ENCODE measurements at places on chromosomes 5 and 9.

GRCh38 chr5:172377856-172378255 lies 76.5 kb downstream of the SH3PXD2B start:
- DNase-seq, result no peak

GRCh38 chr5:180135967-180136629 lies 64.5 kb upstream of the RNF130 start:
- DNase-seq, result no peak

DNA sequence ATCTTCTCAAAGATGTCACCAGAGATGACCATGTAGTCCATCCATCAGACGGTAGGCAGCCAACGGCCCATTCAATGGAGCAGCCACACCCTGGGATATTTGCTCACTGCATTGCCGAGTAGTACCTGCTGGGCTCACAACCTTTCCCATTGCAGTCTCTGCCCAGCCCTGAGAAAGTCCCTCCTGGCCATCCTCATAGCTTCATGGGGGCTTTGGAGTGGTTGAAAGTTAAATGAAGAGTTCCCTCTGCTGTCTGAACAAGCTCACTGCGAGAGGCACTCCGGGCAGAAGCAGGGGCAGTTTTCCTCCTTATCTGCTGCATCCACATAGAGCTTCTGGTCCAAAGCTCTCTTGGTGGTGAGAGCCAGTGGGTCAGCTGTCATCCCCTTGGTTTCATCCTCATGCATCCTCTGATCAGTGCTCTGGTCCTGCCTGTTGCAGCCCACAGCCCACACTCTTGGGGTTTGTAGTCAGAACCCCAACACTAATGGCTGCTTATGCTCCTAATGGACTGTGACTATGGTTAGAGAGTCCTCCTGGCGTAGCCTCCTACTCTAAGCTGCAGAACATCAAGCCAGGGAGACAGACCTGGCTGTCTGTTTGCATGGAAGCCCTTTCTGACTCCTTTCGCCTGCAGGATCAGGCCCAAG lies 23.3 kb downstream of the TNFSF8 start:
- peak; percentile 44 for DNase-seq

- no peak for DNase-seq
Observed at GRCh38 chr5:84783003-84783402, 398.3 kb upstream of the EDIL3 start.

DNA sequence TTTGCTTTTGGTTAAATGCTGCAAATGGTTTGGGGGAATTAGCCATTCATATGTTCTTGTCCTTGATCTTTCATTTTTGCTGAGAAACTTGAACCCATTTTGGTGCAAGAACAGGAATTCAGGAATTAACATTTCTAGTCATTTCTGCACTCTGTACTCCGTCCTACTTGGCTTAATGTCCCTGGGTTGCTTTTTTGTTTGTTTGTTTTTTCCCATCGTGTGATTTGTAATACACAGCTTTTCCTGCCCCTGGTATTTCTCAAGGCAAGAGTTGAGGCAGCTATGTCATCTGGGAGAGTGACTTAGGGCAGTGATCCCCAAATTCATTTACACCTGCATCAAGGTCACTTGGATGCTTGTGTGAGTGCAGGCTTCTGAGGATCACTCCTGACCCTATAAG lies 71.3 kb downstream of the IQGAP2 start:
- DNase-seq, result no peak

- no peak for DNase-seq
Observed at GRCh38 chr9:133142684-133143622, 20.8 kb downstream of the GBGT1 start.

DNA sequence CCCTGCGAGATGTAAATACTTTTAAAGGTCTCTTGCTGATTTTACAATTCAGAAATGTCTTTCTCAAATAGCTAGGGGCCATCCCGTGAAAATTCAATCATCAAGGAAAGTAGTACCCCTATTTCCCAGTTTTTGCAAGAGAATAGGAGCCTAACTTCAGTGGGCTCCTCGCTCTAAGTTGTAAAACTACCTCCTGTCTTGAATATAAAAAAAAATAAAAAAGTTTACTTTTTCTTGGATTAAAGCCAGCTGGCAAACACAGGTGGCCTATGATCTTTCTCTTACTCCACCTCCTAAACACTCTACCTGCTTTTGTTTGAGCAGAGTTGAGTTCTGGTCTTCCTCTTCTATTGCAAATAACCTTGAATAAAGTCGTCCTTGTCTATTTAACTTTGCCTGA lies 79.4 kb downstream of the SLCO4C1 start:
- DNase-seq, result no peak

- DNase-seq, result no peak
Observed at GRCh38 chr5:1540831-1541701, 17.3 kb upstream of the LPCAT1 start.

DNA sequence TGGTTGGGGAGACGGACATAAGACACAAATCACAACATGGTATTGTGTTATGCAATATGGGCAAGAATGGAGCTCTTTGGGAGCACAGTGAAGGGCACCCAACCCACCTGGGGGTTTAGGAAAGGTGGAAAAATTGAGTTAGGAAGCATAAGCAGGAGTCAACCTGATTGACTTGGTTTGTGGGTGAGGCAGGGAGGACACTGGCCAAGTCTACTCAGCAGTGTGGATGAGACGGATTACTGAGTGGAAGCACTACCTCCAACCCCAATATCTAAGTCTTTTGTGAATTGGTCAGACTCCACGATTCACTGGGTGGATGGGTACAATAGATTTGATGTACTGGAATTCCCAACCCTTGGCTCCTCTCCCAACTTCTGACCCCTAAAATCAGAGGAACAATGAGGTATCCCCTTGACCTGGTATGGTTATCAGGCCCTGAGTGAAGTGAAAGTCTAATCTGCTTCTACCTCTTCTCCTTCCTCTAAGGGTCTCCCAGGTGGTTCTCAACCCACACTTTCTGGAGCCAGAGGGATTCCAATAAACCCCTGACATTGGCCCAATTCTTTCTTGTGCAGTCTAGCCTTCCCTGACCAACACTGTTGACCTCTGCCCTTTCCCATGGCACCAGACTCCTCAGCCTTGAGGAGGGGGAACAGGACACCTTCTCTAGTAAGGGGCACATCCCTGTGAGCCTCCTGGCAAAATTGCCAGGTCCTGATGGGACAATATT lies 5.2 kb downstream of the EGR1 start:
- no peak for DNase-seq

DNA sequence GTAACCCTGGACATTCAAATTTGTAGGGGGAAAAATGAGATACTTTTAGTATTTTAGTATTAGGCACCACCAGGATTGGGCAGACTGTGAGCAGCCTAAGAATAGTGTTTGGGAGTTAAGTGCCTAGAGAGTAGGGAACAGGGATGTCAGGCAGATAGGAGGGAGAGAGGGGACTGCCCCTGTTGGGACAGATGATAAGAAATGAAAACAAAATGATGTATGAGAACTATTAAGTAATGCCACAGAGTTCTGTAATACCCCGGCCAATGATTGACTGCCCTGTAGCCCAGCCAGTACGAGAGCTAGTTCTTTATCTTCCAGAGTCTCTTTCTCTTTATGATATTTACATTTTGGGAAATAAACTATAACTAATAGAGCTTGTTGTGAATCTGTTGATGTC lies 24.4 kb downstream of the ARHGAP26 start:
- DNase-seq, result no peak

DNA sequence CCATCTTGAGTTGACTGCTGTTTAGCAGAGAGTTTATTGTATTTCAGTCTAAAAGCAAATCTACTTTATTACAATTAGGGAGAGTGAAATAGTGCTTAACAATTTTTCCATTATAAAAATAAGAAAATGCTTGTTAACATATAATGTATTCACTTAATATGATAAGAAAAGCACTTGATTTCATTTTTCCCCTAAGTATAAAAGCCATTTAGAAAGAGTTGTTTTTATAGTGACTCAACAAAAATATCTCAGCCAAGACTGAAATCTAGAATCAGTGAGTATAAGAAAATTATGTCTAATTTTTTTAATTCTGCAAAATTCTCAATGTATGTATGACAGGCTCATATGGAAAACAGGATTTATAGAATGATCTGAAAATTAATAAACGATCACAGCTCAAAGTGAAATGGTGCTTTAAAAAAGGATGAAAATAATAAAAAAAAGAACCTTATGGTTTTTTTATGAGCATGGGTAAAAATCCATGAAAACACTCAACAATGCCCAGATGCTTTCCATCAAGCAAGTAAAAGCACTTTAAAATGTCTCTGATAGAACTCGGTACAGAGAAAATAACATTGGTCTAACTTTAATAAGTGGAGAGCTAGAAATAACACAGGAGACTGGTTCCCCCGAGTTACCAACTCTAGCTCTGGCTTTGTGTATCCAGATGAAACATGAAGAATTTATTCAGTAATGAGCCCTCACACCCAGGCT lies 1057.8 kb upstream of the WWC1 start:
- no peak for DNase-seq

- DNase-seq, result no peak
Observed at GRCh38 chr5:151509231-151509630, 61.8 kb downstream of the SLC36A1 start.

DNA sequence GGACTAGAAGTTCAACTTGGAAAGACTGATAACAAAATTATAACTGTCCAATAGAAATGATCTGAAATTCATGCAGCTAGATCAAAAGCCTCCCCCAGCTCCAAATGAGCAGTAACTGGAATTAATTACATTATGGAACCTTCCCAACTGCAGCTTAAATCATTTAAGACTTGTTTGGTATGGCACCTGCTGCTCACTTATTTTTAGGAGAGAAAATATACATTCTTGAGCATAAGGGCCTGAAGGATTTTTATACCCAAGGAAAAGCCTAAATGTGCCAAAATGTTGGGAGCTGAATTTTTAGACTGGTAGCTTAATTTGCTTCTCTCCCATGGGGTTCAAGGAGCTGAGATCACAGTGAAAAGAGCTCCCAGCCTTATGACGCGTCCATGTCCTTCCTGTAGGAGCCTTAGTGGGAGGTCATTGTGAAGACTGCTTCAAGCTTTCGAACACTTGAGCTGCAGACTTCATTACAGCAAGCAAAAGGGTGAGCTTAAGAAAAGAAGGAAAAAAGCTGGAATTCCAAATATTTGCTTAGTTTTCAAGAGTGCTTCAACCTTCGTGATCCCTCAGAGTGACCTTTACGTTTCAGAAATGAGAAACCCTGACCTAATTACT lies 276.0 kb downstream of the DMAC1 start:
- no peak for DNase-seq

DNA sequence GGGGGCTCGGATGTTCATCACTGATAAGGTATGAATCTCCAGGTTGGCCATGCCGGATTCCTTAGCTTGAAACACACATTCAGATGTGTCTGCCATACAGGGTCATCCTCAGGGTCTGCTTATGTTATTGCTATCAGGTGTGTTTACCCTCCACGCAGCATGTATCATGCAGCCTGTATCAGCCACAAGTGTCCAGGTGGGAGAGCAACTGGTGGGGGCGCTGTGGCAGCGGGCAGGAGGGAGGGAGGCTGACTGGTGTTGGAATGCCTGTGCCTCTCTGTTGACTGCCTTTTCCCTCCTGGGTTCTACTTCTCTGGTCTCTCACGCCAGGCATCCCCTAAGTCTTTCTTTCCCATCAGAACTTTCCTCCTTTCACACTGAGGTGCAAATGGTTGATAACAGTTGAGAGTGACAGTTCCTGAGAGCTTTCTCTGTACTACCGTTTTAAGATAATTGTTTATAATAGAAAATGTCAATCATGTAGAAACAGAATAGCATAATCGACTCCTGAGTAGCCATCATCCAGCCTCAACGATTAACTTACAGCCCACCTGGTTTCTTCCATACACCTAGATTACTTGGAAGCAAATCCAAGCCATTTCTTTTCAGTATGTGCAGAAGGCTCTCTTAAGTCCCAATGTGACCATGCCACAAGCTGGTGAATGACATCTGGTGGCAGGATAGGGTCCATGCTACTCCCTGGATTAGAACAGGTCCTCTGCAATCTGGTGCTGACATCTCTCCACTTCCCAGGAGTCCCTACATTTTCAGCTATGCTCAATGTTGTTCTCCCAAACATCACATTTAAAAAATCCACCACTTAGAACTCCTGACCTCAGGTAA lies 86.6 kb downstream of the ACER2 start:
- no peak for DNase-seq

- DNase-seq, result no peak
Observed at GRCh38 chr5:8005416-8005815, 136.5 kb downstream of the MTRR start.

DNA sequence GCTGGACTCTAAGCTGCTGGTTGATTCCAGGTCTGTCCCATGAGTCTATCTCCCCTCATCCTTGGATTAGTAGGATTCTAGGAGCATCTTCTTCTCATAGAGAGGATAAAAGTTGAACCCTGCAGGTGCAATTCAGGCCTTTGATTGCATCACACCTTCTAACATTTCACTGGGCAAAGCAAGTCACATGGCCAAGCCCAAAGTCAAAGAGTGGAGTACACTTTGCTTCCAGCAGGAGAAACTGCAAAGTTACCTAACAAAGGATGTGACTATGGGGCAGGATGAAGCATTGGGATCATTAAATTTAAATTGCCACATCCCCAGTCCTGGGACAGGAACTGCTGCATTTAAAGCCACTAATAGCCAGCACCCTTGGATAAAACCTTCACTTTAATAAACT lies 51.0 kb upstream of the EGFLAM start:
- no peak for DNase-seq

GRCh38 chr5:2874099-2874498 lies 122.6 kb upstream of the IRX2 start:
- no peak for DNase-seq

DNA sequence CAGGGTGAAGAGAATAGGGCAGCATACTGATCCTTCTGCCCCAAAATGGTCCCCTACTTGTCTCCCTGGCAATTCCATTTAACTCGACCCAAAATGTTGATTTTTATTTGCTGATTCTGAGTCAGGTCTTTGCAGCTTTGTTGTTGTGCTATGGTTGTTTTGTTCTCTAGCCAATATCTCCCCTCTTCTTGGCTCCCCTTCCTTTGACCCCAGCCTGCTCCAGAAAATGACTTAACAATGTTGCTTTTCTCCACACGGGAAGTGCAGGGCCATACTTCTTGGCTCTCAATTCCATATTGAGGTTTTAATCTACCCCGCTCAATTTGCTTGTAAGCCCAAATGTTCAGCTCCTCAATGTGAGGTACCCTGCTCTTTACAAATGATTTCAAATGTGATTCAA lies 330.0 kb downstream of the RASEF start:
- DNase-seq, result no peak

DNA sequence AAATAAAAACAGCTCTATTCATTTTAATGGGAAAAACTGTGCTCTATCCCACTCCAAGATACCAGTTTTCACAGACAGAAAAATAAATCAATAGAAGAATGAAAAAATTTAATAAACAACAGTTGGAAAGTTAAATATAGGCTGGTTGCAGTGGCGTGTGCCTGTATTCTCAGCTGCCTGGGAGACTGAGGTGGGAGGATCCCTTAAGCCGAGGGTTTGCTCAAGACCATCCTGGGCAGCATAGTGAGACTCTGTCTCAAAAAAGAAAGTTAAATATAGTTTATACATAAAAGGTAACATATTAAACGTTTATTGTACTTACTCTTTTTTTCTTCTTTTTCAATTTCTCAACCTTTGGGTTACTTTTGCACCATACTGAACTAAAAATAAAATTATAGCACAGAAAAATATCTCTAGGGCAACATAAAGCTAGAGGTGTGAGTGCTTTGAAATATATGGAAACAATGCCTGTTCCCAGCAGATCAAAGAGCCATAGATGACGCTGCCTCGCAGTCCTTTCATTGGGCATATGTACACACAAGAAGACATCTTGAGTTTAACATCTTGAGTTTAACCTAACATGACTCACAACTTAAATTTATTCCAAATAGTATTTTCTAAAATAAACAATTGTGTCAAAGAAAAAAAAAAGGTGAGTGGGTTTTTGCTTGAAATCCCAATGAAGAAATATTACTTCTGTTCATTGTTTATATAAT lies 25.7 kb upstream of the KLF9 start:
- no peak for DNase-seq
